Liver (tissue), 10 donors: ENCODE measurements at places on chromosomes 5 and 9.
A peak's percentile ranks its signal among the peaks of the same experiment; 100 is the strongest.

- no peaks in the 10 kb centered on the region for H3K4me1 ChIP-seq
- H3K36me3 ChIP-seq, result no peaks in the 10 kb centered on the region
- H3K4me3 ChIP-seq, result no peak overlapping the region
These were observed 248.4 kb downstream of the PRELID2 start for GRCh38 chr5:145586661-145587307.

DNA sequence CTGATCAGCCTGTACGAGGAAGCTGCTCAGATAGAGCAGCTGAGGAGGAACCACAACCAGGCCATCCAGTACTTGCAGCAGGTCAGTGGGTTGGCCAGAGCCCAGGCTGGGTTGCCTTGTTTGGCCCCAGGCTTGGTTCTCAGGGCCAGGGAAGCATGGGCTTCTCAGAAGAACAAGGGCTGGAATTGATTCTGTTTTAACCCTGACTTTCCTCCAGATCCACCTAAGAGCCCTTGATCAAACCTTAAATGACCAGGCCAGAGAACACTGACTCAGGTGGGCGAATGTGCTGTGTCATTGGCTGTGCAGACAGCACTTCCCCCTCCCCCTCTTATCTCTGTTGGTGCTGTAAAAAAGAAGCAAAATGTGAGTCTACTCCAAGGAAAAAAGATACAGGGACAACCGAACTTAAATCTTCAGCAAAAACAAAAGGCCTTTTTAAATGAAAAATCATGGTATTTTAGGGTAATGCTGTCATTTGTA is 28.1 kb downstream of the TTC23L start:
- no peak overlapping the region for H3K4me3 ChIP-seq
- H3K27ac ChIP-seq, result no peak overlapping the region
- no peaks in the 10 kb centered on the region for H3K27me3 ChIP-seq
- no peak for DNase-seq
- H3K4me1 ChIP-seq, result no peaks in the 10 kb centered on the region

GRCh38 chr5:94632024-94632423 is 13.6 kb downstream of the SLF1 start:
- no peak for DNase-seq
- H3K36me3 ChIP-seq, result no peaks in the 10 kb centered on the region
- no peaks in the 10 kb centered on the region for H3K4me1 ChIP-seq
- no peaks in the 10 kb centered on the region for H3K27me3 ChIP-seq
- no peak overlapping the region for H3K4me3 ChIP-seq

- H3K36me3 ChIP-seq, result peaks cover 13% of the 10 kb centered on the region
- H3K27ac ChIP-seq, result no peak overlapping the region
- no peak overlapping the region for H3K4me3 ChIP-seq
- DNase-seq, result no peak
- H3K4me1 ChIP-seq, result no peaks in the 10 kb centered on the region
These were observed 54.2 kb downstream of the LMNB1 start for GRCh38 chr5:126831156-126831555.

GRCh38 chr5:137367951-137368350 is 131.2 kb downstream of the SPOCK1 start:
- DNase-seq, result no peak
- no peaks in the 10 kb centered on the region for H3K27me3 ChIP-seq
- no peak overlapping the region for H3K27ac ChIP-seq
- H3K4me3 ChIP-seq, result no peak overlapping the region
- H3K4me1 ChIP-seq, result no peaks in the 10 kb centered on the region

GRCh38 chr5:37214550-37214949 is 34.6 kb downstream of the CPLANE1 start:
- H3K4me3 ChIP-seq, result no peak overlapping the region
- H3K27me3 ChIP-seq, result no peaks in the 10 kb centered on the region
- no peaks in the 10 kb centered on the region for H3K4me1 ChIP-seq
- peaks cover 2% of the 10 kb centered on the region for H3K36me3 ChIP-seq
- no peak for DNase-seq
- no peak overlapping the region for H3K27ac ChIP-seq

- no peak for DNase-seq
- no peaks in the 10 kb centered on the region for H3K36me3 ChIP-seq
- no peaks in the 10 kb centered on the region for H3K27me3 ChIP-seq
- no peak overlapping the region for H3K27ac ChIP-seq
These were observed 141.9 kb downstream of the ST8SIA4 start for GRCh38 chr5:100761192-100761591.

DNA sequence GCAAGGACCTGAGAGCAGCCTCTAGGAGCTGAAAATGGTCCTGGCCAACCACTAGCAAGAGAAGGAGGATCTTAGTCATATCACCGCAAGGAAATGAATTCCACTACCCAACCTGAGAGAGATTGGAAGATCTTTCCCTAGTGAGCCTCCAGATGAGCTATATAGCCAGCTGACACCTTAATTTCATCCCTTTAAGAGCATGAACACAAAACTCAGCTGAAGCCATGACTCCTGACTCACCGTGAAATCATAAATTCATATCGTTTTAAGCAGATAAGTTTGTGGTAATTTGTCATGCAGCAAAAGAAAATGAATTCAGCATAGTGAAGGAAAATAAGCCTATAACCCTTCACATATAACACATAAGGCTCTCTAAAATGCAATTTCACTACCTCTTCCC is 23.5 kb downstream of the MAPKAP1 start:
- no peaks in the 10 kb centered on the region for H3K27me3 ChIP-seq
- no peak overlapping the region for H3K4me3 ChIP-seq
- H3K36me3 ChIP-seq, result peaks cover 8% of the 10 kb centered on the region
- no peaks in the 10 kb centered on the region for H3K4me1 ChIP-seq
- no peak overlapping the region for H3K27ac ChIP-seq

- no peaks in the 10 kb centered on the region for H3K27me3 ChIP-seq
- DNase-seq, result no peak
- H3K36me3 ChIP-seq, result peaks cover 14% of the 10 kb centered on the region
- H3K4me3 ChIP-seq, result no peak overlapping the region
- H3K4me1 ChIP-seq, result peaks cover 15% of the 10 kb centered on the region
These were observed 4.5 kb downstream of the EGR1 start for GRCh38 chr5:138469540-138470321.

DNA sequence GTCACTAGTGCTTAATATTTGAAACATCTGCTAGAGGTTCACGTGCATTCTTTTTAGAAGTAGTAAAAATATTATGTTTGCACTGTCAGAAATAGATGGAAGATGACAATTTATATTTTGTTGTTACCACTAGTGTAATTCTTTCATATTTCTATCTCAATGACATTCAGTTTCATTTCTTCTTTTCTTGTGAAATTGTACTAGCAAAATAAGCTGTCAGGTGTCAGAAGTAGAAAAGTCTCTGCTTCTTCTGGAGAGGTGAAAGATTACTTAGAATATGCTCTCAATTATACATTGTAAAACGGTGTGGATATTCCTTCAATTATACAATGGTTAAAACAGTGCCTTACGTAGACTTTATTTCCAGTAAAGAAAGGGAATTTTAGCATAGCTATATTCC is 395.4 kb downstream of the CSNK1G3 start:
- no peaks in the 10 kb centered on the region for H3K36me3 ChIP-seq
- no peak overlapping the region for H3K27ac ChIP-seq
- no peak overlapping the region for H3K4me3 ChIP-seq
- H3K27me3 ChIP-seq, result no peaks in the 10 kb centered on the region

GRCh38 chr9:78857373-78858225 is 560.7 kb downstream of the PSAT1 start:
- DNase-seq, result no peak
- no peak overlapping the region for H3K27ac ChIP-seq

DNA sequence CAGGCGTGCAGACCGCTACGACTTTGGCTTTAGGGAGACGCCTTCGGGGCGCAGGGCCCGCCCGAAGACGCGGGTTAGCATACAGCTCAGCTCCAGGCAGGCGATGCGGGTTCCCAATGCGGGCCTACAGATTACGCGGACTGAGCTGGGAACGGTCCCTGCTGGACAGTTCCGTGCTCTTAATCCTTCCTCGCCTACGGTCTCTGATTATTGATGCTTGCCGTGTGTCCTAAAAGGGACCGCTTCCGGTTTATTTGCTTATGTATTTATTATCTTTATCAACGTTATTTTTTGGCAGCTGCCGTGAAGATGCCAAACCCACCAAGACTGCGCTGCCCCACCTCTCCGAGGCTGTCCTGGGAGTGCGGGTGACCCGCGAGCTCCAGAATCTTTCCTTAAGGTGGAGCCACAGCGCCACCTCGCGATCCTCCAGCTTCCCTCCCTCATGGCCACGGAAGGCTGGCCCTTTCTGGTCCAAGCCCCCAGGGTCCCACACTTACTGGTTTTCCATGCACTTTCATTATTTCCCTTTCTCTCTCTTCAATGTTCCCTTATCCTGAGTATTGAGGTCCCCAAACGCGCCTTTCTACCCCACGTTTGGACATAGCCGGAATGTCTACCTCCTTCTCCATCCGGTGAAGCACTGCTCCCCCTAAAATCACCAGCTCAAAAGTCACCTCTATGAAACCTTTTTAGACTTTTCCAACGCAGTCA is 7.0 kb upstream of the EBF1 start:
- peak overlapping the region; percentile 18 for H3K4me3 ChIP-seq
- DNase-seq, result peak; percentile 79
- H3K4me1 ChIP-seq, result peaks cover 18% of the 10 kb centered on the region
- H3K27ac ChIP-seq, result no peak overlapping the region
- peaks cover 5% of the 10 kb centered on the region for H3K27me3 ChIP-seq
- H3K36me3 ChIP-seq, result no peaks in the 10 kb centered on the region

GRCh38 chr9:113465599-113466140 is 2.1 kb downstream of the RGS3 start:
- no peaks in the 10 kb centered on the region for H3K27me3 ChIP-seq
- DNase-seq, result no peak
- no peaks in the 10 kb centered on the region for H3K36me3 ChIP-seq
- H3K27ac ChIP-seq, result no peak overlapping the region

- no peaks in the 10 kb centered on the region for H3K36me3 ChIP-seq
- DNase-seq, result no peak
- H3K4me1 ChIP-seq, result no peaks in the 10 kb centered on the region
These were observed 95.0 kb downstream of the ADAMTSL1 start for GRCh38 chr9:18568973-18569372.

- H3K4me3 ChIP-seq, result no peak overlapping the region
- H3K27me3 ChIP-seq, result no peaks in the 10 kb centered on the region
- H3K27ac ChIP-seq, result no peak overlapping the region
- no peaks in the 10 kb centered on the region for H3K36me3 ChIP-seq
- DNase-seq, result no peak
These were observed 113.4 kb upstream of the ASTN2 start for GRCh38 chr9:117528225-117528624.

- no peaks in the 10 kb centered on the region for H3K27me3 ChIP-seq
- no peak overlapping the region for H3K4me3 ChIP-seq
- H3K27ac ChIP-seq, result no peak overlapping the region
- H3K36me3 ChIP-seq, result peaks cover 24% of the 10 kb centered on the region
- no peaks in the 10 kb centered on the region for H3K4me1 ChIP-seq
These were observed 38.0 kb downstream of the FAM114A2 start for GRCh38 chr5:154000703-154001102.

- no peak for DNase-seq
- no peaks in the 10 kb centered on the region for H3K27me3 ChIP-seq
- H3K36me3 ChIP-seq, result no peaks in the 10 kb centered on the region
- no peaks in the 10 kb centered on the region for H3K4me1 ChIP-seq
- H3K4me3 ChIP-seq, result no peak overlapping the region
These were observed 198.5 kb downstream of the FBN2 start for GRCh38 chr5:128339585-128339984.

DNA sequence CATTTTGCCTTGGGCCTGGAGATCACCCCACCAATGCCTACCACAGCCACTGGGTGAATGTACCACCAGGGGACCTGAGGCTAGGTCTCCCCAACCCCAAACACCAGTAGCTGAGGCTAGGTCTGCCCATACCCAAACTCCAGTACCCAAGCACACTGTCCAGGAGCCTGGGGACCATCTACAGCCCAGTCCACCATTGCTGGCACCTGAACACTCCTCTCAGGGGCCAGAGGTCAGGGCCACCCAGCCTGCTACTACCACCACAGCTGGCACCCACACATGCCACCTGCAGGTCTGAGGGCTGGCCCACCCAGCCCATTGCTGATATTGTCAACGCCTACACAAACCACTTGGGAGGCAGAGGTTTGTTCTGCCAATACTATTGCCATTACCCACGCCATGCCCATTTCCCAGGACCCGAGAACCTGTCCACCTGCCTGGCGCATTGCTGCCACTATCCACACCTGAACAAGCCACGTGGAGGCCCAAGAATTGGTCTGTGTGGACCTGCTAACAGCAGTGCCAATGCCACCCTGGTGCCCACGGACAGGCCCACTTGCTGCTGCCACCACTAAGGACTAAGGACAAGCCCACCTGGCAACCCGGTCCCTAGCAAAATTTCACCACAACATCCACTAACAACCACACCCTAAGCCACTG is 59.2 kb downstream of the ZDHHC21 start:
- H3K27ac ChIP-seq, result no peak overlapping the region
- no peak for DNase-seq
- no peaks in the 10 kb centered on the region for H3K27me3 ChIP-seq

DNA sequence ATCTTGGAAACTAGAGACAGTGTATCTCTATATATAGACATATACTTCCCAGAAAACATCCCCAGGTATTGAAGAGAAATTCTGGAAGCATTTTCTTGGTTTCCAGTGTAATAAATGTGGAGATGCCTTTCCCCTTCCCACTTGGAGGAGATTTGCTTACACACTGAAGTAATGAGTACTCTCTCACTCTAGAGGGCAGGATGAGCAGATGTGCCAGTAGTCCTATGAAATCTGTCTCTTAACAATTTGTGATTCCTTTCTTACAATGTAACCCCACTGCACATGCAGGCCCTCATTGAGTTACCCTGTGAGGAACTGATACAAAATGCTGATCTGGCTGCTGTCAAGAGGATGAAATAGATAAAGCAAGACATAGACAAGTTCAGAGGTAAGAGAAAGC is 567.2 kb downstream of the SLCO4C1 start:
- no peak overlapping the region for H3K4me3 ChIP-seq
- H3K36me3 ChIP-seq, result no peaks in the 10 kb centered on the region
- DNase-seq, result no peak
- H3K27me3 ChIP-seq, result no peaks in the 10 kb centered on the region

GRCh38 chr5:6365142-6365976 is 13.0 kb downstream of the MED10 start:
- DNase-seq, result no peak
- H3K4me1 ChIP-seq, result no peaks in the 10 kb centered on the region
- H3K27me3 ChIP-seq, result no peaks in the 10 kb centered on the region
- H3K27ac ChIP-seq, result no peak overlapping the region
- peaks cover 1% of the 10 kb centered on the region for H3K36me3 ChIP-seq

GRCh38 chr9:98172604-98173003 is 19.8 kb downstream of the CORO2A start:
- DNase-seq, result no peak
- no peak overlapping the region for H3K27ac ChIP-seq
- no peaks in the 10 kb centered on the region for H3K36me3 ChIP-seq

GRCh38 chr5:157463621-157464518 is 3.9 kb downstream of the NIPAL4 start:
- H3K36me3 ChIP-seq, result no peaks in the 10 kb centered on the region
- H3K27me3 ChIP-seq, result peaks cover 8% of the 10 kb centered on the region
- no peak overlapping the region for H3K27ac ChIP-seq
- DNase-seq, result no peak

- no peaks in the 10 kb centered on the region for H3K27me3 ChIP-seq
- no peak for DNase-seq
- H3K36me3 ChIP-seq, result no peaks in the 10 kb centered on the region
These were observed 48.8 kb upstream of the GOLPH3 start for GRCh38 chr5:32222723-32223470.
